ENCODE measurements at places on chromosomes 2 and 18. TPM values are rescaled to one million over a fixed set of nuclear protein-coding genes. Genes with fewer than 3 reads are reported as not detected.

Gene TSGA10
- total RNA-seq: 5.0 TPM

Gene LINC00305
- total RNA-seq: not detected

Gene FAM228A
- not detected for total RNA-seq

Gene MAPRE3
- total RNA-seq: 1.3 TPM

Gene TMX3
- 65.4 TPM for total RNA-seq

Gene SULT1C4
- not detected for total RNA-seq

Gene ALK
- not detected for total RNA-seq

Gene LYPD1
- not detected for total RNA-seq

Gene MAP3K19
- not detected for total RNA-seq

Gene CCDC68
- total RNA-seq: not detected

Gene IL1R1
- 0.40 TPM for total RNA-seq

Gene TGFA
- not detected for total RNA-seq

Gene LAMA3
- total RNA-seq: 0.23 TPM

DNA sequence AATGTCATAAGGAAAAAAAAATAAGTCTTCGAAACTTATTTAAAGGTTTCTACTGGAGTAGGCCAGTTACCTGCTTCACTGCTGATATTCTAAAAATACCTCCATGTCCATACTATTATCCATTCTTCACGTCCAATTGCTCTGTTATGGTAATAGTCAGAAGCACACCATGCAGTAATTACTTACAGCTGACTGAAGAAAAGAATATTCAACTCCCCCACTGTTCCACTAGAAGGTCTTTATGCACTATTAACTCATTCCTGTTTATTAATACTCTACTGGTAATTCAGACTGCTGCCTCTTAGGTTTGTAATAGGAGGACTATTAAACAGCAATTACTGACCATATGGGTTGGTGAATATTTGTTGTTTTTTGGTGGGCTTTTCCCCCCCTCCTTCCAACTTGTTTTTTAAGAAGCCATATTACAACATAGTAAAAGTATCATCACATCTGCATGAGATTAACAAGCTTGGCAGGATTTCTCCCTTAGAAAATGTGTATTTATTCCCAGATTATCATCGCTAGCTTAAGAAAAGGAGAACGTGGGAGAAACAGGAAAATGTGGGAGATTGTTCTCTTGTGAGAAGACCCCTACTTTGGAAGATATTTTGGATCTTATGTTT is 806.4 kb upstream of the FANCL start:
- DNase-seq: no peak

GRCh38 chr2:161905389-161906046 is 168.5 kb downstream of the DPP4 start:
- DNase-seq: no peak

DNA sequence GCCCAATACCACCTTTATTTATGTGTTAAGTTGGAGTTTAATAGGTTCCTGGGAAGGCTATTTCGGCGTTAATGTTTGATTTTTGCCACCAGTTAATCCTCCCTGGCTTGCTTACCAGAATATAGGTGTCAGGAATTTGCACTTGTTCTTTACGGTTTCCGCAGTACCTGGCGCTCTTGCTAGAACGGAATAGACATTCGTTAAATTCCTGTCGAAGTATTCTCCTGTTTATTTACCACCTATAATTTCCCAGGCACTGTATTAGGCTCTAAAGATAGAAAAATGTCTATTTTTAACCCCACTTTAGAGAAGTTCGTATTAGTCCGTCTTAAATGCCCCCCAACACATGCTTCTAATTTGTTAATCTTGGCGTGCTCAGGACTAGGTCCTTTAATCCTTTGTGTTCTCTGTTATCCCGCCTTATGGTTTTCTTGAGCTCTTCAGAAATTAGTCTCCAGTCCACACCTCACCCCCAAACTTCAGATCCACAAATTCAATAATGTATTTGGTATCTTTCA is 575 bp downstream of the CCDC150 start:
- no peak for DNase-seq

DNA sequence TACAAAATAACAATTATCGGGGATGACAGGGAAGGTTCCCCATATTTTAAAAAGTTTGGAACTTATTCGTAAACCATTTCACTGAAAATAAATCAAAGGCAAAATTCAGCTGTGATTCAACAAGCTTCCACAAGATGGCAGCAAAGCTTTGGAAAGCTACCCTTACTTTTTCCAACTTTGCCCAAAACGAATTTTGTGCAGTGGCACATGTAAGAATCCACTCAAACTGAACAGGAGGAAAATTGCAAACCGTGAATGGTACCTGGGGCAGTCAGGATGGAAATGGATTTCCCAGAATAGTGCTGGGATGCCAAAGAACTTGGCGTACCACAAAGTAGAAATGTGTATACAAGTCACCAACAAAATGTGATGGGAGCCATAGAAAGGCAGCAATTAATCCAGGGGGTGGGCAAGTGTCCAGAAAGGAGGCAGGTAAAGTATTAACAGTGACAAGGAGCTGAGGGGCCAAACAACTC is 10.7 kb downstream of the RPL31 start:
- no peak for DNase-seq

GRCh38 chr2:9326975-9327374 is 96.4 kb downstream of the ITGB1BP1 start:
- DNase-seq: no peak

- DNase-seq: no peak
Measured at GRCh38 chr2:79798776-79799175, 285.9 kb downstream of the CTNNA2 start.

DNA sequence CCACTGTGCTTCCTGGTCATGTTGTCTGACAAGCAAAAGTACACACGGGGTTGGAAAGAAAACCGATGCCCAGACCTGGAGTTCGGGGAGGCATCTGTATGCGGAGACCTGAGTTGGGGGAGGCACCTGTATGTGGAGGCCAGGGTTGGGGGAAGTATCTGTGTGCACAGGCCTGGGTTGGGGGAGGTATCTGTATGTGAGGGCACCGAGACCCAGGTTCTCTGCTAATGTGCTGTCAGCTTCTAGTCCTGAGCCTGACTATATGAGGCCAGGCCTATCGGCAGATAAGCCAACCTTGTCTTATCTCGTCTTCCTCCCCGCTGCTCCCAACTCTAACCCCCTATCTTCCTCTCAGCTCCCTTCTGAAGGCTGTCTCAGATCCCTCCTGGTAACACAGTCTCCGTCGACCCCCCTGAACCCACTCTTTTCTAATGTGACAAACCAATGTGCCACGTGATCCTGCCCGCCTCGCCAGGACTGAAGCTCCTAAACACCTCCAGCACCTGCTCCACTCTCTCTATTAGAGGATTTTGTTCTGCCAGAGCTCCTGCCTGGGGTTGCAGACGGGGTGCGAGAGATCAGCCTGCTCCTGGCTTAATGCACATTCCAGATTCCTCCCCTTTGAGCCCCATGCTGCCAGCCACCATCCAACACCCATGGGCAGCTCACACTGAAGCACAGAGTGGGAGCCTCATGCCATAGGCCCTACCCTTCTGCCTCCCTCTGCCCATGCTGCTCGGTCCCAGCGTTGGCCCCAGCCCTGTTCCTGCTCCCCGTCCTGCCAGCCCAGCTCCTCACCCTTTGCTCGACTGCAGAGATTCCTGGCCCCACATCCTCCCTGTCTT is 188.4 kb downstream of the SH3BP4 start:
- no peak for DNase-seq

DNA sequence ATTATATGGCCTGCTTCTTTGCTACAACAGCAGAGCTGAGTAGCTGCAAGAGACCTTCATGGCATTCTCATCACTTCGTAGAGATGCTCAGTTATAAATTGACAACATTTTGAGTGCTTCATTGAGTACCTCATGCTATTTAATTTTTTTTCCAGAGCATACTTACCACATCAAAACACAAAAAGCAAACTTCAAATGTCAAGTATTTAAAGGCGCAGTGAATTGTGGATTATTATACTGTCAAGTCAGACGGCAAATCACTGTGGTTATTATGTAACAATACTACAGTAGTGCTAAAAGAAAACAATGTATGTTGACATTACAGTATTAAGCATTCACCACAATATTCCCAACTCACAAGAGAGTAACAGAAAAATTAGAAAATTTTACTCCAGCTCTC is 12.5 kb downstream of the ZC3H8 start:
- no peak for DNase-seq

GRCh38 chr2:216298719-216299495 is 73.4 kb downstream of the MARCHF4 start:
- no peak for DNase-seq

- no peak for DNase-seq
Measured at GRCh38 chr18:68233018-68233417, 481.9 kb downstream of the TMX3 start.

- DNase-seq: no peak
Measured at GRCh38 chr2:1491751-1492150, 78.5 kb downstream of the TPO start.

GRCh38 chr2:198296665-198297308 is 492.4 kb downstream of the PLCL1 start:
- peak; percentile 63 for DNase-seq

DNA sequence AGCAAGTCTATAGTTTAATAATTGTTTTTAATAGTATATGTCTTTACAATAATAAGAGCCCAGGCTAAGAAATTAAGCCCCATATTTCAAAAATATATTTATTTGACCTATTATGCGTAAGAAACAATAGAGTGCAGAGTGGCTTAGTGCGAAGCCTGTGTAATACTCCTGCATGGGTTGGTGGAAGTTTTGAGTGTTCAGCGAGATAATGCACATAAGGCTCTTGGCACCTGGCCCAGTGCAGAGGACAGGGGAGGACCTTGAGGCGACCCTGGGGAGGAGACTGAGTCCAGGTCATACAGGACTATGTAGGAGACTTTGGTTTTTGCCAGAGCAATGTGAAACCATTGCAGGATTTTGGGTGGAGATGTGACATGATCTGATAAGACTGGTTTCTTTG is 132.4 kb upstream of the ST6GAL2 start:
- no peak for DNase-seq

DNA sequence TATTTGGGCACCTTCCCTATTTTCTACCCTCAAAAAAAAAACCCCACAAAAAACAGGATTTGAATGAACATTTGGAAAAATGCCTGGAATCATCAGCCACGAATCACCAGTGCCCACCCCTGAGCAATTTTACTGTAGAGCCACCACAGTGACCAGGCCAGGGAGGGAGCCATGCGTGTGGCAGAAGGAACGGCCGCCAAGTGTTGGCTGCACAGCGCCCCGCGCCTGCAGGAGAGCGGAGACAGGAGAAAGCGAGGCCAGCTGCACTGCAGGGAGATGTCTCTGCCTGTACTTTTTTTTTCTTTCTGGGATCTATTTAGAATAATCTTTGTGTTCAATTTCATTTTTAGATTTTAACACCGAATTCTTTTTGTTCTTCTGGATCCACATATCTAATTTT is 269.3 kb upstream of the RAB12 start:
- no peak for DNase-seq

DNA sequence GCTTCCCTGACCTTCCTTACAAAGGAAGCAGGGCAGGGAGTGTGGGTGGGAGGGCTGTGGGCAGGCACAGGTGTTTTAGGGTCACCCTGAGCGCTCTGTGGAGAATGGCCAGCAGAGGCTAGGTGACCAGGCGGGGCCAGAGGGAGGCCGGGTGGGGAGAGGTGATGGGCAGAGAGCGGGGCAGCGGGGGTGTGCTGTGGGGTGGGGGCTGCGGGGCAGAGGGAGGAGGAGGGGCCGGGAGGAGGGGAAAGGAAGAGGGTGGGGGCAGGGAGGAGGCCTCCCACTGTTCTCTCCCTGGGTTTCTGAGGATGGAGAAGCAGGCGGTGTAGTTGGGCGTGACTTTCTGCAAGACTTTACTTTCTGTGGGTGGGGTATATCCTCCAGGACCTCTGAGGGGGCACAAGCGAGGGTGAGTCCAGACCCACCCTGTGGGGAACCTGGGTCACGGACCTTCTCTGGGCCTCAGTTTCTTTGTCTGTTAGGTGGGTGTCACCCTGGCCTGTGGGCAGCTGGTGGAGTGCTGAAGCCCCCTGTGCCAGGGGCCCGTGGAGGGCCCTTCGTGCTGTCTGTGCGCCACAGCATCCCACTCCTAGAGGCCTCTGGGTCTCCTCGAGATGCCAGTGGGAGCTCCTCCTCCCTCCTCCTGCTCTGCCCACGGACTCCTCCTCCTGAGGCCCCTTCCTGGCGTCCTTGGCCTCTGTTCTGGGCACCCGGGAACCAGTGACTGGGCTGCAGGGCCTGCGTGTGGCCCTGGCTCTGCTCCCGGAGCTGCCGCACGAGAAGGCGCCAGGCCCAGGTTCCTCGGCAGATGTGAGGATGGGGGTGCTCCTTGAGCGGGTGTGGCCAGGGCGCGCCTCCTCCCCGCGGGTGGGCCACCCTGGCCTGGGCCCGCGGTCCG is 6.3 kb upstream of the NEU4 start:
- peak; percentile 37 for DNase-seq

- no peak for DNase-seq
Measured at GRCh38 chr2:201149064-201149820, 33.3 kb downstream of the CFLAR start.

GRCh38 chr2:45241061-45241561 is 231.9 kb upstream of the SIX2 start:
- DNase-seq: no peak

DNA sequence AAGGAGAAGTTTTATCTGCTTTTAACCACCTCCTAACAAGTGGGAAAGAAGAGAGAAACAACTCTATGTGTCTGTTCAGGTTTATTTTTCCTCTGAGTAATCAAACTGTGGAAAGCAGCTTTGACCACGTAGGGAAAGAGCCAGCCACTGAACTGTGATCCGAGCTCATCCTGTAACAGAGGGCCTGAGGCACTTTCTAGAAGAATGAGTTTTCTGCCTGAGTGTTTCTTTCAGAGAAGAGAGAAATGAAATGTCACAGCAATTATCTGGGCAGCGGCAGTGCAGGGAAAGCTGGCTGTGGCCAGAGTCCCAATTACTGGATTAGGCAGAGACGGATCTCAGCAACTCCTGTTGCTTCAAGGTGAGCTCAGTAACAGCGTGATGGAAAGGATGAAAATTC is 151.9 kb downstream of the CD226 start:
- DNase-seq: no peak

- no peak for DNase-seq
Measured at GRCh38 chr2:117702098-117702497, 112.4 kb upstream of the DDX18 start.

DNA sequence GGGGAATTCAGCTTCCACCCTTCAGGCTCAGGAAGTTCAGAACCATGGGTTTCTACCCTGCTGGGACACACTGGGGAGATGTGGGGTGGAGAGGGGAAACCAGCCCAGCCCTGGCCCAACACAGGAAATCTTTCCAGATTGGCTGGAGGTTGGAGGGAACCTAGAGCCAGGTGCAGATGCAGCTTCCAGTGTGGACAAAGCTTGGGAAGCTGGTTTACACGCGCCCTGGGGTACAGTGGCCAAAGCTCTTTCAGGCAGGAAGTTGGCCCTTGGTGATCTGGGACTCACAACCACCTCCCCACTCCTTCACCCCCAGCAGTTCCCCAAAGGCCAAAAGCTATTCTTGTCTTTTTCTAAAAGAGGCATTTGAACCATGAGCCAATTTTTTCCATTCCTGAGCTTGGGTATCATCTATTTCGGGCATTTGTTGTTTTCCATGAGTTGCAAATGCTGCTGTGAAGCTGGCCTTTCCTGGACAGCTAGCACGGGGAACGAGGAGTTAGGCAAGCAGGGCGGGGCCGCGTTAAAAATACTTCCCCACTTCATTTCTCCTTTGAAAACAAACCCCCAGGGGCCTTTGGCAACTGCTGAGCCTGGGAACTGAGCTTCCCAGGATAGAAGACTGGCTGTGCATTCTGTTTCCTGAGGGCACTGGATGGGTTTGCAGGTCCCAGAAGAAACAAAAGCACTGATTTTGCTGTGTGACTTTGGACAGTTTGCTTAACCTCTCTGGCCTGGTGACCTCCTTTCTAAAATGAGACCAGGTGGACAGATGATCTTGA is 3.1 kb upstream of the ARID5A start:
- no peak for DNase-seq

Data from activated CD8-positive, alpha-beta memory T cell treated with anti-CD3 and anti-CD28 coated beads, Interleukin-2, amount 10 ng/mL, durations not matched to agents 7 days and 5 days (primary cell).